ENCODE measurements at places on chromosomes 7 and 10. TPM values are rescaled to one million over a fixed set of nuclear protein-coding genes. Genes with fewer than 3 reads are reported as not detected.

SEMA3A gene
- total RNA-seq = 9.7 TPM

CUL1 gene
- total RNA-seq = 47.5 TPM

HOXA10 gene
- 0.38 TPM for total RNA-seq

SPDYE2B gene
- total RNA-seq = not detected

LRIT1 gene
- total RNA-seq = not detected

VSTM2A gene
- total RNA-seq = not detected

RBM20 gene
- total RNA-seq = 1.0 TPM

- H3K4me1 ChIP-seq = peaks cover 4% of the 10 kb centered on the region
- no peak overlapping the region for H3K4me3 ChIP-seq
- no peak for DNase-seq
- no peaks in the 10 kb centered on the region for H3K36me3 ChIP-seq
- no peak overlapping the region for H3K27ac ChIP-seq
Observed at GRCh38 chr10:50648935-50649227, 25.1 kb upstream of the SGMS1 start.

DNA sequence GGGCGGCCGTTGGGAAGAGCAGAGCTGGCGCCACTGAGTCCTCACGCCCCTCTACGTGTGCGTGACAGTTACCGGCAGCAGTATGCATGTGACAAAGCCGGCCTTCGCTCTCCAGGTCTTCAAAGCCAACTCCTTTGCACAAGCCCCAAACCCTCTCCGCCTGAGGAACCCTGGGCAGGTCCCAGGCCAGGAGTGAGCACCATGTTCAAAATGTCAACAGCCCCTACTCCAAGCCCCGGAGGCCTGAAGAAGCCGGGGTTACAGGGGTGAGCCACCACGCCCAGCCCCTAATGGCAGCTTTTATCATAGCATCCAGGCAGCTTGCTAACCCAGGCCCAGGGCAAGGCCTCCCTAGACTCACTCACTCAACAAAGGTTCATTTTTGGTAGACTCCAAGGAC is 70.8 kb downstream of the OAT start:
- no peak overlapping the region for H3K4me3 ChIP-seq
- no peak overlapping the region for H3K27ac ChIP-seq
- no peak for DNase-seq
- no peaks in the 10 kb centered on the region for H3K36me3 ChIP-seq
- no peaks in the 10 kb centered on the region for H3K27me3 ChIP-seq

DNA sequence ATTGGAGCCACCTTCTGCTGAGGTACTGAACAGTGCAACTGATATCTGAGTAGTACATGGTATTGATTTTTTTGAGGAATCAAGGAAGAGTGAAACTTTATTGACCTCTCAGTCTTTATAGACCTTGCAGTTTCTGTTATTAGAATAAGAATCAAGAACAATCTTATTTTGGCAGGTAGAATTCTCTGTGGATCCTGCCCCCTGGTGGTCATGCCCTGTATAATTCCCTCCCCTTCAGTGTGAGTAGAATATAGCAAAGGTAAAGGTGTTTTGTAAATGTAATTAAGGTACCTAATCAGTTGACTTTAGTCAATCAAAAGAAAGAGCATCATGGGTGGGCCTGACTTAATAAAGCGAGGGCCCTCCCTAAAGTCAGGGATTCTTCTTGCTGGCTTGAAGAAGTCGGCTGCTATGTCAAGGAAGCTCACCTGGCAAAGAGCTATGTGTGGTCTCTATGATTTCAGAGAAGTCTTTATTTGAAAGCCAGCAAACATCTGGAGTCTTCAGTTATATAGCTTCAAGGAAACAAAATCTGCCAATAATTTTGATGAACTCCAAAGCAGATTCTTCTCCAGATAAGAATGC is 142.8 kb downstream of the LSM5 start:
- no peaks in the 10 kb centered on the region for H3K4me1 ChIP-seq
- DNase-seq = no peak
- no peaks in the 10 kb centered on the region for H3K27me3 ChIP-seq
- no peak overlapping the region for H3K27ac ChIP-seq
- no peak overlapping the region for H3K4me3 ChIP-seq

DNA sequence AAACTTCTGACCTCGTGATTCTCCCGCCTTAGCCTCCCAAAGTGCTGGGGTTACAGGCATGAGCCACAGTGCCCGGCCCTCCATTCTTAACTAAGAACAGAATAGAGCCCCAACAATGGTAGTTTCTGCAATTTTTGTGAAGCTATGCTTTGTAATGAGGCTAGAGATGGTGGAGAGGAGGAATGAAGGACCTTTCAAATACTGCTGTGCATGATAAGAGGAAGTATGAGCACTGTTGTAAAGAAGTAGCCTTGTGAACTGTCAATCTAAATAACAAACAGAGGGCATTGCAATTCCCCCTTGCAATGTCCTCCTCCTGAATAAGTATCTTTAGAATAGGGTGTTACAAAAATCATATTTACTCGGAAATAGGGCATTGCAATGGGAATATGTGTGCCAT is 70.2 kb downstream of the EVX1 start:
- H3K27ac ChIP-seq = no peak overlapping the region
- no peaks in the 10 kb centered on the region for H3K4me1 ChIP-seq
- DNase-seq = no peak
- no peak overlapping the region for H3K4me3 ChIP-seq
- no peaks in the 10 kb centered on the region for H3K36me3 ChIP-seq

- no peaks in the 10 kb centered on the region for H3K27me3 ChIP-seq
- no peak overlapping the region for H3K27ac ChIP-seq
- no peak for DNase-seq
- H3K4me1 ChIP-seq = no peaks in the 10 kb centered on the region
Observed at GRCh38 chr10:125982260-125982948, 86.0 kb downstream of the FANK1 start.

- H3K4me1 ChIP-seq = no peaks in the 10 kb centered on the region
- DNase-seq = no peak
- no peak overlapping the region for H3K4me3 ChIP-seq
- no peaks in the 10 kb centered on the region for H3K27me3 ChIP-seq
- H3K36me3 ChIP-seq = no peaks in the 10 kb centered on the region
- no peak overlapping the region for H3K27ac ChIP-seq
Observed at GRCh38 chr10:67622511-67622910, 73.5 kb downstream of the CTNNA3 start.

- H3K4me1 ChIP-seq = no peaks in the 10 kb centered on the region
- H3K27ac ChIP-seq = no peak overlapping the region
- H3K27me3 ChIP-seq = no peaks in the 10 kb centered on the region
- H3K36me3 ChIP-seq = no peaks in the 10 kb centered on the region
- no peak for DNase-seq
- H3K4me3 ChIP-seq = no peak overlapping the region
Observed at GRCh38 chr7:81482600-81483186, 287.2 kb downstream of the HGF start.

DNA sequence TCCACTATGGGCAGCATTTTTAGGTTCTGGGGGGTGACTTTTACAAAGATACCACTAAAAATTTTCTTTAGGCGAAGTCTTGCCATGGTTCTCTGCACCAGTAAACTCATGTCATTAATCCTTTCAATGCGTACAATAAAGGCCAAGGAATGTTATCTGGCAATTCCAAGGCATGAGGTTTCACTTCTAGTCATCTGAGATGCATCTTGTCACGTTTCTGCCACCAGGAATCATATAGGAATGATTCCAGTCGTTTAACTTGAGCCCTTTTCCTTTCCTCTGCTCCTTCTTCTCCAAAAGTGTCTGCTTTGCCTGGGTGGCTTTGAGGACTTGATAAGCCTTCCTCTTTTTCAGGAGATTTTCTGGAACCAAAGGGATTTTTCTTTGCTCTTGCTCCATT is 56.8 kb downstream of the COBL start:
- H3K36me3 ChIP-seq = no peaks in the 10 kb centered on the region
- peaks cover 10% of the 10 kb centered on the region for H3K4me1 ChIP-seq
- H3K27me3 ChIP-seq = no peaks in the 10 kb centered on the region

DNA sequence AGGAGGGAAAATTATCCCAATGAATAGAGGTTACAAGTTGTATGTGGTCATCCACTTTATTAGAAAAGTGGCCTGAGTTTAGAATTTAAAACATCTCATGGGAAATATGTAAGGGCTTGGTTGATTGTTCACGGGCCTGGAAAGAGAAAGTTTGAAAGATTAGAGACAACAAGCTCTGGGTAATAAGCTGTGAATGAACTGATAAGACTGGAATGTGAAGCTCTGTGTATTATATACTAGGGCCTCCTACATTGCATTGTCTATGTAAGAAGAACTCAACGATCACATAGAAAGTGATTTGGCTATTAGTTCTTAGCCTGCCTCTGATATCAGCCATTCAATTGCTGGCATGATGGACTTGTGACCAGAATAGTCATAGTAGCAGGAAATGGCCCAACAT is 199.2 kb upstream of the MAGI2 start:
- no peaks in the 10 kb centered on the region for H3K27me3 ChIP-seq
- no peak for DNase-seq
- H3K4me1 ChIP-seq = no peaks in the 10 kb centered on the region
- no peak overlapping the region for H3K4me3 ChIP-seq

DNA sequence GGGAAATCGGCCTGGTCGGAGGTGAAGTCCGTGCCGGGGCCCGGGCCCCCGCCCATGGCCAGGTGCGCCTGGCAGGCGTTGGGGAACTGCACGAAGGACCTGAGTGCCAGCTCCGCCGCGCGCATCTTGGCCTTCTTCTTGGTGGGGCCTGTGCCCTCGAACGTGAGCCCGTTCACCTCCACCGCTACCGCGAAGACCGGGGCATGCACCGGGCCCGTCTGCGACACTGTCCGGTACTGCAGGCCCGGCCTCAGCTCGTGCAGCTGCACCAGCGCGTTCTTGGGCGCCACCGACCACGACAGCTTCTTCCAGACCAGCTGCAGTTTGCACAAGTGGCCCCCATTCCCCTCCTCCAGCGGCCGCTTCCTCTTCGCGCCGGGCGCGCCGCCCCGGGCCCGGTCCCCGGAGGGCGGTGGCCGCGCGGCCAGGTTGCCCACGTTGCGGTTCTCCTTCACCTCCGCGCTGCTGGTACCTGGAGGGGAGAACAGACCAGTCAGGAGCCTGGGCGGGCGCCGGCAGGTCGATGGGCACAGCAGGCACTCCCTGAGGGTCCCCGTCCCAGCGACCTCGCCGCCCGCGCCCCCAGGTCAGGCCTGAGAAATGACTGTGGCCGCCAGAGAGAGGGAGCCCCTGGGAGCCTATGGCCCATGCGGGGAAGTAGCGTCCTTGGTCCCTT is 307.4 kb downstream of the WDR37 start:
- H3K4me3 ChIP-seq = no peak overlapping the region
- no peak overlapping the region for H3K27ac ChIP-seq
- no peak for DNase-seq

DNA sequence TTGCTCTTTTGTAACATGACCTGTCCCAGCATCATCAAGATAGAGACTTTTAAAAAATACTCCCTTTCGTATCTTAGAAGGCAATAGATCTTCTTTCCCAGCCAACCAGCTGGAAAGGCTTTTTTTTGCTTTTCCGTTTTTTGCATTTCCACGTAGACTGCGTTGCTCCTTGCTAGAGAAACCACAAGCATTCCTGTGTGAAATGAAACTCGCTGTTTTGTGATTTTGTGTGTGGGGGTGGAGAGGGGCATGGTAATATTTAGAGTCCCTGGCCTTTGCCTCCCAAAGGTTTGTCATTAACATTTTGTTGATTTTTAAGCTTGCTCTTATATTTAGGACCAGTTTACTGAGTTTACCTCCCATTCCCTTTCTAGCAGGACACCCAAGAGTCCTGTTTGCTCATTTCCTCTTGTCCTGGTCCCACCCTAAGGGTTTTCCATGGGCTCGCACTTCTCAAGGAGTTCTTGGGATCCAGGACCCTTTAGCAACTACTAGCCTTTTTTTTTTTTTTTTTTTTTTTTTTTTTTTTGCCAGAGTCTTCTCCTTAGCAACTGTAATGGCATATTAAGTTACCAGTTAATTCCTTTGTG is 243.6 kb downstream of the BICC1 start:
- no peaks in the 10 kb centered on the region for H3K27me3 ChIP-seq
- H3K4me1 ChIP-seq = no peaks in the 10 kb centered on the region
- peak overlapping the region; percentile 19 for H3K27ac ChIP-seq

- no peaks in the 10 kb centered on the region for H3K27me3 ChIP-seq
- H3K36me3 ChIP-seq = no peaks in the 10 kb centered on the region
- no peak for DNase-seq
- no peak overlapping the region for H3K4me3 ChIP-seq
- H3K4me1 ChIP-seq = no peaks in the 10 kb centered on the region
Observed at GRCh38 chr10:11783558-11783865, 39.6 kb upstream of the PROSER2 start.

DNA sequence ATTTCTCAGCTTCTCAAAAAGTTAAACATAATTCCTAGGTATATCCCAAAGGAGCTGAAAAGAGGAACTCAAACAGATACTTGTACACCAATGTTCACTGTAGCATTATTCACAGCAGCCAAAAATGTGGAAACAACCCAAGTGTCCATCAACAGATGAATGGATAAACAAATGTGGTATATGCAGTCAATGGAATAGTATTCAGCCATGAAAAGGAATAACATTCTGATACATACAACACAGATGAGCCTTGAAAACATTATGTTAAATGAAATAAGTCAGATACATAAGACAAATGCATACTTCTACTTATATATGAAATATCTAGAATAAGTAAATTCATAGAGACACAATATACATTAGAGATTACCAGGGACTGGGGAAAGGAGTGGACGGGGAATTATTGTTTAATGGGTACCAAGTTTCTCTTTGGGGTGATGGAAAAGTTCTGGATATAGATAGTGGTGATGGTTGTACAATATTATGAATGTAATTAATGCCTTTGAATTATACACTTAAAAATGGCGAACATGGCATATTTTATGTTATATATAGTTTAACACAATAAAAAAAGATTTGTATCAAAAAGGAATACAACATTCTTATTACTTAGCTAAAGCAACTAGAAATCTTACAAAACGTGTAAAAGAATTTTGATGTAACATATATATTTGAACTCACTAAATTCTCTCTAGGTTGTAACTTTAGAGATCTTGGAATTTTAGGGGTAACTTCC is 15.0 kb downstream of the PEX1 start:
- H3K4me1 ChIP-seq = no peaks in the 10 kb centered on the region
- H3K36me3 ChIP-seq = peaks cover 54% of the 10 kb centered on the region
- H3K4me3 ChIP-seq = no peak overlapping the region
- H3K27me3 ChIP-seq = no peaks in the 10 kb centered on the region
- no peak overlapping the region for H3K27ac ChIP-seq

GRCh38 chr7:81213394-81213793 is 294.5 kb upstream of the SEMA3C start:
- H3K4me3 ChIP-seq = no peak overlapping the region
- H3K36me3 ChIP-seq = no peaks in the 10 kb centered on the region
- no peaks in the 10 kb centered on the region for H3K27me3 ChIP-seq
- H3K27ac ChIP-seq = no peak overlapping the region
- no peak for DNase-seq
- H3K4me1 ChIP-seq = no peaks in the 10 kb centered on the region

All from lower lobe of right lung (tissue), 2 donors.